ENCODE measurements at places on chromosomes 6 and 20.

DNA sequence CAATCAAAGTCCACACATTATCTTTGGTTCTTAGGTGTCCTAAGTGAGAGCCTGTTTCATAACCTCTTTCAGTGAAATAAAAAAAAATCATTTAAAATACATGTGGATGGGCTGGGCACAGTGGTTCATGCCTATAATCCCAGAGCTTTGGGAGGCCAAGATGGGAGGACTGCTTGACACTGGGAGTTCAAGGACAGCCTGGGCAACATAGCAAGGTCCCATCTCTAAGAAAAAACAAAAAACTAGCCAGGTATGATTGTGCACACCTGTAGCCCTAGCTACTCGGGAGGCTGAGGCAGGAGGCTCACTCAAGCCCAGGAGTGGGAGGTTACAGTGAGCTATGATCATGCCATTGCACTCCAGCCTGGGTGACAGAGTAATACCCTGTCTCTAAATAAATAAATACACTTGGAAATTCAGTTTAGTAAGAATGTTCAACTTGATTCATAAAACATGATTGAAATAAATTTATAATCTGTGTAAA is 3.6 kb downstream of the MPC1 start:
- DNase-seq = no peak

- DNase-seq = no peak
Measured at GRCh38 chr6:166691199-166691598, 64.1 kb upstream of the RPS6KA2 start.

DNA sequence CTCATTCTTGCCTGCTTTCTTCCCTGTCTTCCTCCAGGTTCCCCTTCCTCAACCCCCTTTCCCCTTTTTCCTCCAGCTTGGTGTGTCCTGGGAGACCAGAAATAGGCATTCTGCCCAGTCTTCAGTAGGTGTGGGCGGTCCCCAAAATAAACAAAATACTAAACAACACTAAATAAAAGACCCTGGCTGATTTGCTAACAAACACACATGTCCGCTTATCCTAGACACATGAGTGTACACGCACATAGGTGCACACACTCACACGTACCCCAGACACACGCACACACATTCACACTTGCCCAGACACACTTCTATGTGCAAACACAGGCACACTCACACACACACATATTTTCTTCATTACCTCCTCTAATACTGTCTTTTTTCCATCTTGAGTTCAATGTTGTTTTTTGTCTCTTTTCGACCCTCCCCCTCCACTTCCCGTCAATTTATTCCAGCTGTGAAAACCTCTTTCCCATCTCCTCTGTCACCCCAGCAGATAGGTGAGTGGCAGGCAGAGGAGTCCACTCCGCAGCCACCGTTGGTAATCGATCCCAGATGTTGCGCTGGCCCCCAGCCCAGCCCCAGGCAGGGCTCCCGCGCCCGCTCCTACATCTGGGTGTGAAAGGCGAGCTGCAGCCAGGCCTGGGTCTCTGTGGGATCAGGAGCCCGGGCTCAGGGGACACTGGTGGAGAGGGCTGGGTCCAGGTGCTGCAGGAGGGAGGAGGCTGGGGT is 56.9 kb upstream of the FOXP4 start:
- no peak for DNase-seq

DNA sequence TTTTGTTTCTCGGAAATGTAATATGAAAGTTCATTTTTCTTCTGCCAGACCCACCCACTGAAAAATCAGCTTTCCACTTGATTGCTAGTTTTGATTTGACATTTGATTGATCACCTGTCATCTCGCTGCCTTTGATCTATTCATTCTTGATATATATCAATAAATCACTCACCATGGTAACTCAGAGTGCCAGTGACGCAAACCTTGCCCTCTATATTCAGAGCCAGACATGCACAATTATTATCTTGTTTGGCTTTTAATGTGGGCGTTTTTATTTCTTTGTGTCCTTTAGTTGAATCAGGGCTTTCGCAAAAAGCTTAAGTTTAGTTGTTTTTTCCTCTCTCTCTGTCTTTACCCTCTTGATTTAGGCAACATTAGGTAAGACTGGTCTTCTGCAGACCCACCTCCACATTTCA is 2.0 kb downstream of the TSHZ2 start:
- no peak for DNase-seq

DNA sequence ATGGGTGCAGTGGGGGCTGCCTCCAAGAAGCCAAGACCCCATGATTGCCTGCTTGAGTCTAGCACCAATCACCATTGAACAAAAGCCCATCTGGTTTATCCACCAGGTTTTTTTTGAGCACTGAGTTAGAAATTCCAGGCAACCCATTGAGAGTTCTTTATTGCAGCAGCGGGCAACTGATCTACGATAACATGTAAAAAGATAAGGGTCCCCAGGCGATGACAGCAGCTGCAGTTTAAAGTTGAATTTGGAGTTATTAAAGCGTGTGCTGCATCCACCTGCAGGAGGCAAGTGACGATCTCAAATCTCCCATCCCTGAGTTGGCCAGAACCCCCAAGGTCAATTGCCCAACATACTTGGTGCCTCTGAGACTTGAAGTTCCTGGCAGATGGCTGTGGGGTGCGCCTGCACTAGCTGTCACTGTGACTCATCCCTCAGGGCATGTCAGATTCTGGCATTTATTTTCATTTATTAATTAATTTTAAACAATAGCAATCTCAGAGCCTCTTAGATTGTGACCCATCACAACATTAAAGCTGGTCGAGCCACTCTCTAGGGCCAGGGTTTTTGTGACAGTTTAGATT is 290.4 kb upstream of the SULF2 start:
- DNase-seq = no peak

DNA sequence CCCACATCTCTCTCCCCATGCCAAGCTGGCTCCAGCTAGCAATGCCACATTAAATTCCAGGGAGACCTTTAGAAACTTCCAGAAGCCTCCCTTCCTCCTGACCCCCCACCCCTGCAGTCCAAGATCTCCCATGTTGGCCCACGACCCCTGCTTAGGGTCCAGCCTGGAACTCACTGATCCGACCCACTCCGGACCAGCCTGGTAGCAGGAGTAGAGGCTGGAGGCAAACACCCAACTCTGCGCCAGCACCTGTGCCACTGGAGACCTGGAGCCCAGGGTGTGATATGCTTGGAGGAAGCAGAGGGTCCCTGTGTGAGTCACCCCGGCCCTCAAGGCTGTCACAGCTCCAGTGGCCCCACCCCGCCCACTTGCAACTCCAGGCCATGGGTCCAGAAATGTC is 3.3 kb upstream of the ULBP1 start:
- no peak for DNase-seq

GRCh38 chr6:124967444-124967843 is 5.2 kb downstream of the RNF217 start:
- DNase-seq = no peak

GRCh38 chr6:157561414-157561790 is 180.4 kb downstream of the ZDHHC14 start:
- no peak for DNase-seq

- no peak for DNase-seq
Measured at GRCh38 chr6:35170166-35170565, 29.0 kb upstream of the TCP11 start.

GRCh38 chr6:114227944-114228468 is 114.8 kb downstream of the HS3ST5 start:
- no peak for DNase-seq

DNA sequence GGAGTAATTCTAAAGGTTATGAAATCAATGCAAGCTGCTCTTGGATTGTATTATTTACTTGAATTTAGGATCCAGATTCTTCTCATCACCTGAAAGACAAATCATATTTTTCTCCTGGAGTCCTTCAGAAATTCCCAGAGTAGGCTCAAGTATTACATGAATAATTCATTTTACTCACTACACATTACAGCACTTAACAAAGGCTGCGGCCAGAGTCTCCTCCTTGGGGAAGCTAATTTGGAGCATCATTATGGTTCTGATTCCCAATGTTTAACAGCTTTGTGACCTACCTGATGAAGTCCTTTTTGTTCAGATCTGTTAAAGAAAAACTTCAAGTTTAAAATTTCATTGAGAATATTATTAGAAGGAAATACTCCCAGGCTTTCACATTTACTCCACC is 28.7 kb downstream of the GRIK2 start:
- DNase-seq = no peak

DNA sequence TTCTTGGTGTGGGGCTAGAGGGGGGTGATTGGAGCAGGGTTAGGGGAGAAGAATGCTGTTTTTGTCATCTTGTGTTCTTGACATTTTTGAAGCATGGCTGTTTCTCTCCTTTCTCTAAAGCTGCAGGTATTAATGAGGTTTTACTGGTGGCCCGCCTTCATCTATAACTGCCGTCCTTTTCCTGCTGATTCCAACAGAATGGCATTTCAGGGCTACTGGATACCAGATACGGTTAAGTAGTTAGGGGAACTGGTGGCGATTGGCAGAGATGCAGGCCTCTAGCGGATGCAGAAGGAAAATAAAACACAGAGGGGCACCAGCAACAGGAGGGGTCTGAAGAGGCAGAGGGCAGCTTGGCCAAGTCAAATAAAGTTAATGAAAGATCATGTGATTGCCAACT is 89.7 kb upstream of the EEF1E1 start:
- DNase-seq = no peak

DNA sequence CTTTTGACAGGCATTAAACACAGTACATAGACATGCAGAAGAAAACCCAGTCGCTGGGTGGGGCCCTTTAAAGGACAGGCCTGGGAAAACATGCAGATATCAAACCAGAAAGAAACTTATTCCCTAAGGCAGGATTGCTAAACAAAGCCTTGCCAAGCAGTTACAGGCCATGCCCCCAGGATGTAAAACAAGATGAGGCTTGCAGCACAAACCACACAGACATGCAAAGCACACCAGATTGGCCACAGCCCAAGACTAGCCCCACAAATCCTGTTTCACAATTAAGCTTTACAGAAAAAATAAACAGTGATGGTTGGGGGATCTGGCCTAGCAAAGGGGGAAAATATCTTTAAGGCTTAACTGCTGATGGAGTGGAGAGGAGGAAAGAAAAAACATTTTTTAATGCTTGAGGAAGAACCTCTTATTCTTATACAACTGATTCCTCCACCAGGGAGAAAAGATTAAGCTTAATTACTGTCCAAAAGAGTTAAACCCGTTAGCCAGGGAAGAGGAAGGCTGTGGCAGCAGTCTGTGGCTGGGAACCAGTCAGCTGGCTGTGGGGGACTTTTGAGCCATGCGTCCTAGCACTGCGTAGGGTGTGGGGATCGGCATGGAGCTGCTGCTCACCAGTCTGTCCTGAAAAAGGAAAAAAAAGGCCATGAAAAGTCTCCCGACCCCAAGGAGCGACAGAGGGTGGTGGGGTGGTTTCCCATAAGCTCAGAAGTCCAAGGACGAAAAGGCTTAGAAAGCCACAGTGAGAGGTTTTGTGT is 28.4 kb downstream of the COL19A1 start:
- DNase-seq = no peak

DNA sequence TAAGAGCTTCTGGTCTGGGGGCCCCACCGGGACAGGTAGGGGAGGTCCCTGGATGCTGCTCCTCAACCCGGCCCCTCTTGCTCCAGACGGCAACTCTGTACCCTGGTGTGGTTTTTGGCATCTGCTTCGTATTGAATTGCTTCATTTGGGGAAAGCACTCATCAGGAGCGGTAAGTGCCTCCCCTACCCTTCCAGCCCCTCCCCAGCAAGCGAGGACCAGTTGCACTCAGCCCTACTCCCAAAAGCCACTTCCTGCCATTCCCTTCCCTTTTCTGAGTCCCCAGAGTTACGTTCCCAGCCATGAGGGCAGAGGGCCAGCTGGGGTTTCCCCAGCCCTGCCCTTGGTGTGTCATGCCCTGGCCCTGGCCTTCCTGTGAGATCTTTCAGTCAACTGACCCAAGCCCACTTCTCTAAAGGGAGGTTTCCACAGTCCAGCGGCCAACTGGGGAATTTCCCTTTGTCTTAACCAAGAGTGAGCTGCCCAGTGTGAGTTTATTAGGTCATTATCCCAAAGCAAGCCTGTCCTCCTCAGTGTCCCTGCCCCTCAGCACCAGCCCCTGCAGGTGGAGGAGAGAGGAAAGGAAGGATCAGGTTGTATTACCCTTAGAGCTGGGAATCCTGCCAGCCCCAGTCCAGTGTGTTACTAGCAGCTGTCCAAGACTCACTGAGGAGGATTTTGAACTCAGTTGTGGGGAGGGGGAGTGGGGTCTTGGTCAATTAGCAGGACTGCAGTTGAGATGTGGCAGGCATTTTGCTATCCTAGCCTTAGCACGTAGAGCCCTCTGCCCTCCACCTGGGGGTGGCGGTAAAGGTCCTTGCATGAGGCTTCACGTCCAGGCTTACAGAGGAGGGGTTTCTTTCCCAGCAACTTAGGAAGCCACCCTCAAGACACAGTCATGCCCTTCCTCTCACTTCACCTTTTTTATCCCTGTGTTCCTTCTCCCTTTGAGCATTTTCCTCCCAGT is 45.8 kb downstream of the TM9SF4 start:
- peak; percentile 21 for DNase-seq

DNA sequence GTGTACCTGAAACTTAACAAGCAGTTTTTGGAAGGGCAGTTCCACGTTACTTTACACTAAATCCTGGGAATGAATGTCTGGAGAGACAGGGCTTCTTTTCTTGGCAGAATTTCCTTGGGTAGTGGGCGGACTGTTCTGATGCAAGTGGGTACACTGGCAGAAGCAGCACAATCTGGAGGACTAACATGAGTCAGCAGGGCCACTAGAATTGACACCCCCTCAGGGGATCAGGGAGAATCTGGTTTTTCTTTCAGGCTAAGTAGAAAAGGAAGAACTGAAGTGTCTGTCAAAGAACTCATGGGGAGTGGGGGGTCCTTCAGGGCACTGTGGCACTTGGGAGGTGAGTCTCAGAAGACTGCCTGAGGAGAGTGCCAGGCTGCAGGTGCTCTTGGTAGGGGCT is 34.6 kb downstream of the PANK2 start:
- DNase-seq = no peak

- no peak for DNase-seq
Measured at GRCh38 chr6:143283887-143284645, 166.4 kb downstream of the ADAT2 start.

DNA sequence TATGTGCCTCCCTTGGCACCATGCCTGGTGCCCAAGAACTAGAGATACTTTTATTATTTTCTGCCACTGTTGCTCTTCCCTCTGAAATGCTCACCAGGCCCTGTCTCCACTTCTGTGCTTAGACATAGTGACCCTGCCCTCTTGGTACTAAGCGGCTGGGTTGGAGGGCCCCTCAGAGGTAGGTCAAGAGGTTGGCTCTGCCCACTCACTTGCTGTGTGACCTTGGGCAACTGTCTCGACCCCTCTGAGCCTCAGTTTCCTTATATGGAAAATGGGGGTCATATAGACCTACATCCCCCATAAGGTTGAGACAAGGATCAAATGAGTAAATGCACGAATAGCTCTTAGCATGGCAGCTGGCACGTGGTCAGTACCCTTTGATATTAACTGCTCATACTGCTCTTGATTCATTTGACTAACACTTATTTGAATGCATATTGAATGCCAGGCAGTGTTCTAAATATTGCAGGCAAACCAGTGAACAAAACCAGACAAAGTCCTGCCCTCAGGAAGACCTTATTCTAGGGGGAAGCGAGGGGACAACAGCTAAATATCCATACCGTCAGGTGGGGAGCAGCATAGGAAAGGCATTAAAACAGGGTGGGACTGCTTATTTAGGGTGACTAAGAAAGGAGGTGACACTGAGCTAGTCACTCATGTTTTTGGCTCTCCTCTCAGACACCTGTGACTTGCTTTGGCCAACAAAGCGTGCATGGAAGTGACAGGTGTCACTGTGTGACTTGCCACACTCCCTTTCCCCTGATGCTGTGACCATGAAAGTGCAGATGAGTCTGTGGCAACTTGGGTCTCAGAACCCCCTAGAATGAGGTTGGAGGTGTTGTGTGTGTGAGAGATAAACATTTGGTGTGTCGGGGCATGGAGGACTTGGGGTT is 14.3 kb upstream of the SPO11 start:
- DNase-seq = no peak
